ENCODE measurements at places on chromosomes 4 and X.

- no peak for DNase-seq
These were observed 100.2 kb upstream of the TMEM164 start for GRCh38 chrX:109902665-109903064.

DNA sequence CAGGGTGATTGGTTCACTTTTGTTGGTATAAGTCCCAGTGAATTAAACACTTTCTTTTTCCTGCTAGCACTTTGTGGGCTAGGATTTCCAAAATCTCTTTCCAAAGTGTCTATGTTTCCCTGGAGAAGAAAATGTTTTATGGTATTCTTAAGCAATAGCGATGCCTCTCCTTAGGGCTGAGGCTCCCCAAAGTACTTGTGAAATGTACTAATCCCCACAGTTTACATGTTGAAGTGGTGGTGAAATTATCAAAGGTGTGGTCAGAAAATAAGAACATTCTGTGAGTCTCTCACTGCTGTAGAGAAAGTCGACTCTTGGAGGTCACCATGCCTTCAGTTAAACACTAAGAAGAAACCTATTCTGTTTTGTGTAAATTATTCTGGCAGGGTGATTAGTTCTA, 51.5 kb upstream of the AMELX start:
- DNase-seq, result no peak

DNA sequence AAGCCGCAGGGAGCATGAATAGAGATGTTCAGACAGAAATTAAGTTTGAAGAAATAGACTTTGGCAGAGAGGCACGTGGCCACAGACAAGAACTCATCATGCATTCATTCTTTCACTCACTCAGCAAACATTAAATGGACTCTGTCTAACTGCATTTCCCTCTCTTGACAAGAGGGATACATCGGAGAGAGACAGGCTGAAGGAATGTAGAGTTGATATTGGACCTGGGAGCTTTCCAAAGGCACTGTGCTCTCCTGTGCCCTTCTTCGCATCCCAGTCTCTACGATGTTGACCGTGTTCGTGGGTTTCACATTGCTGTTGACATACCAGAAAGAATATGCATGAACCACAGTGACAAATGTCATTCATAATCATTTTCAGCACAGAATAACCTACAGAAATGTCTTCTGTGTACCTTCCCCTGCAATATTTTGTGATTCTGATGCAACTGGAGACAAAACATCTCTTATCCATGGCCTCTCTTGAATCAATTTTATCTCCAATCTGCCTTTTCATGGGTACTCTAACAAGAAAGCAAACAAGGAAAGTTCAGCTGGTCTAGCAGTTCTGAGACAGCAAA, 34.7 kb upstream of the CD99 start:
- no peak for DNase-seq

- DNase-seq, result no peak
These were observed 149.4 kb upstream of the CHRDL1 start for GRCh38 chrX:110944751-110945675.

GRCh38 chr4:129327637-129328036, 231.7 kb downstream of the C4orf33 start:
- DNase-seq, result no peak
